ENCODE measurements at places on chromosomes 2 and 18. TPM values are rescaled to one million over a fixed set of nuclear protein-coding genes. Genes with fewer than 3 reads are reported as not detected.

CPS1 gene
- 30.0 TPM for total RNA-seq

ATF2 gene
- total RNA-seq, result 39.2 TPM

KCNS3 gene
- total RNA-seq, result 0.78 TPM

CYBRD1 gene
- 265 TPM for total RNA-seq

NEU2 gene
- not detected for total RNA-seq

GAREM2 gene
- 2.4 TPM for total RNA-seq

LIMS2 gene
- 8.3 TPM for total RNA-seq

ALLC gene
- not detected for total RNA-seq

LYPD6 gene
- 0.07 TPM for total RNA-seq
